ENCODE measurements at places on chromosomes 1 and 21.

- no peak for DNase-seq
Measured at GRCh38 chr21:45470087-45470515, 65.1 kb downstream of the COL18A1 start.

DNA sequence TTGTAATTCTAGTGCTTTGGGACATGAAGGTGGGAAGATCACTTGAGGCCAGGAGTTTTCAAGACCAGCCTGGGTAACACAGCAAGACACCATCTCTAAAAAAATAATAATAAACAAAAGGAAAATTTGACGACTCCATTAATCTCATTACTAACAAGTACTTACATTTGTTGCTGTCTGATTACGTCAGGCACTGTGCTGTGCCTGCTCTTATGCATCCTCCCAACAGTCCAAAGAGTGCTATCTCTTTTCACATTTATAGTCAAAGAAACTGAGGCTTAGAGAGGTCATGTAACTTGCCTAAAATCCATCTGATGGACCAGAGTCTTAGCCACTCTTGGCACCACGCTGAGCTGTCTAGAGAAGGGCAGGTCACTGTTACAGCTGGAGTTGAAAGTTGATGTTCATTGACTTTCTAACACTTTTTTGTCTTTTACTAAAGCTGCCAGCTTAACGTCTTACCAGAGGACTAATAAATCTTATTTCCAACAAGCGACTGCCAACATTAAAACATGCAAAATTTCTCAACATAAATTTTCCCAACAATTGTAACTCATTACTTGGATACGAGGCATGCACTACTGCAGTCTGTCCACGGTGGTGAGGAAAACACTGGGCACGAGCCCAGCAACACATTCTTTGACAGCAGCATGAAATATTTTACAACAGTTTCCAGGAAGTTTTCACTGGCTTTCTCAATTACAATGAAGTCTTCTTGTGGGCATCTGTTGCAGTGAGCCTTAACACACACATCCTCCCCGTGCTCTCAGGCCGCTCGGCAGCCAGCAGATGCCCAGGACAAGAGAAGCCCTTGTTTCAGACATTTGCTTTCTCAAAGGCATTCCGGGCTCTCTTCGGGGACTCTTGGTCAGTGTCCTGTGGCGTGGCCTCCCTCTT lies 262.9 kb upstream of the PROX1 start:
- DNase-seq = no peak

DNA sequence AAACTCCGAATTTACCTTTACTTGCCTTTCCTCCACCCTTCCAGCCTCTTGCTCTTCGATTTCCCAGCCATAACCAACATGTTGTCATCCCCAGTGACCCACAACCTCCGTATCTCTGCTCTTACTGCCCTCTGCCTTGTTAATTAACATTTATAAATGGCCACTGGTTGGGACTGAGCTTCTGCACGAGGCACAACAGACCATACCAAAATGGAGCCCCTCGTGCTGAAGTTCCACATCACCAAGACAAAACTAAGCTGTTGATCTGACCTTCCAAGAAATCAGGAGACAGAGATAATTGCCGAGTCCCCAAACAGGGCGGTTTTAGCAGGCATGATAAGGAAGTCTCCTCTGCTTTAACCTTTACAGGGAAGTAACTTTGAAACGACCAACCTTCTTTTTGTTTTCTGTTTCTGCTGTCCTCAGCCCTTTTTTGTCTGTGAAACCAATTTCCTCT lies 71.9 kb downstream of the NMNAT2 start:
- DNase-seq = no peak

- DNase-seq = no peak
Measured at GRCh38 chr1:40305451-40305850, 11.6 kb downstream of the COL9A2 start.

DNA sequence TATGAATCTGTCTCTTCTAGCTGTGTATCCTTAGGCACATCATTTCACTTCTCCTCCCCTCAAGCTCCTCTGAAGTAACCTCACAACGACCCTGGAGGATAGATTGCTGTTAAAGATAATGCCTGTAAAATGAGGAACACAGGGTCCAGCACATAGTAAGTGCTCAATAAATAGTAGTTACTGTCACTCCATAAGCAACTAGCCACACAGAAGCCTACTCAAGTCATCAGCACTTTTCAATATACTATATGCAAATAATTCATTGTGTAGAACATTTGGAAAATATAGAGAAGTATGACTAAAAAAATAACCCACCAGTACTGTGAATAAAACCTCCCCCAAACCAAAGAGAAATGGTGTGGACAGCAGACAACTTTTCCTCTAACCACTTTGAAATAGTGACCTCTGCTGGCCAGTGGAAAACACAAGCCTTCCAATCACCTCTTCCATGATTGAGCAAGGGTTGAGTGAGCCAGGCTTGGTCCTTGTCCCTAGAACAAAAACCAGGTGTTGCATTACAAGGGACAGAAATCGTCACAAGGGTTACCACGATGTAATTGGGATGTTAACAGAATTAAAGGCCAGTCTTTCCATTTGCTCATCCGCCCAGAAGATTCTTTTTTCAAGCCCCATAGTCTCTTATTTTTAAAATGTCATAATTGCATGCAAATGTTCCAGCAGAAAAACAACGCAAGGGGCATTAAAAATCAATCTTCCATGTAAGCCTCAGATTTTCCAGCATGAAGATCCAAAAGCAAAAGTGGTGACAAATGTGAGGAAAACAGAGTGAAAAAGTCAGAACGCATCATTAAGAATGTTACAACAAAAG lies 15.7 kb upstream of the GLIS1 start:
- DNase-seq = no peak

GRCh38 chr1:169802888-169803287 lies 8.2 kb upstream of the METTL18 start:
- DNase-seq = no peak

DNA sequence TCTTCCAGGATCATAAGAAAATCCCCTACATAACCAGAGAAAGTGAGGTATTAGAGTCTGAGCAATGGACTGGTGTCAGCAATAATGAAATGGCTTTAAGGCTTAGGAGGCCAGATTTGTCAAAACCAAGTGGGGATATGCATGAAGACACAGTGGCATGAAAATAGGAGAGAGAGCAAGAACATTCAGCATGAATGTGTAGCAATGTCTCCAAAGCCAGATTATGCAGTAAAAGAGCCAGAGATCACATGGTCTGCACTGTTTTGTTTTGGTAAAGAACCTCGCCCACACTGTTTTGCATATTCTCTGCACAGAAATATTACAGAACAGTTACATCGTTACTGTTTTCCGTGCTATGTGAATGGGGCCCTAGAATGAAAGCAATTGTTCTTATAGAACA lies 589.4 kb downstream of the PLPP3 start:
- DNase-seq = no peak

GRCh38 chr1:235161685-235162327 lies 756 bp upstream of the RBM34 start:
- no peak for DNase-seq
